ENCODE measurements at places on chromosomes 1 and 21.

DNA sequence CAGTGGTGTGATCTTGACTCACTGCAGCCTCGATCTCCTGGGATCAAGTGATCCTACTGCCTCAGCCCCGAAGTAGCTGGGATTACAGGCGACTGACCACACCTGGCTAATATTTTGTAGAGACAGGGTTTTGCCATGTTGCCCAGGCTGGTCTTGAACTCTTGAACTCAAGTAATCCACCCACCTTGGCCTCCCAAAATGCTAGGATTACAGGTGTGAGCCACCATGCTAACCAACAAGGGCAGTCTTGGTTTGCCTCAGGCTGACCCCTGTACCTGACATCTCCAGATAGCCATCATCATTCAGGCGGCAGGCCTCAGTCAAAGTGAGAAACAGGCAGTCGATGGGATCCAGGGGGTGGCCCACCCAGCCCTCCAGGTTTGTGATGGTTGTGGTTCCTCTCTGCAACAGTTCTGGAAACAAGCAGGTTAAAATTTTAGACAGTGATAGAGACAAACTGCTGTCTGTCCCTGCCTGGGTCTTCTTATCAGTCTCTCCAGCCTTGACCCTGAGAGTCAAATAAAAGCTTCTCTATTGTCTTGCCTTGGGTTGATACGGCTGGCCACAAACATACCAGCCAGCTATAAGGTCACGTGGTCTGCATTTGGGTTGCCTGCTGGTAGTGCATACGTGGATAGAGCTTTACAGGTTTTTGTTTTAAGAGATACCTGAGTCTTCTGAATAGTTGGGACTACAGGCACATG, 26.8 kb downstream of the UROD start:
- DNase-seq, result no peak

DNA sequence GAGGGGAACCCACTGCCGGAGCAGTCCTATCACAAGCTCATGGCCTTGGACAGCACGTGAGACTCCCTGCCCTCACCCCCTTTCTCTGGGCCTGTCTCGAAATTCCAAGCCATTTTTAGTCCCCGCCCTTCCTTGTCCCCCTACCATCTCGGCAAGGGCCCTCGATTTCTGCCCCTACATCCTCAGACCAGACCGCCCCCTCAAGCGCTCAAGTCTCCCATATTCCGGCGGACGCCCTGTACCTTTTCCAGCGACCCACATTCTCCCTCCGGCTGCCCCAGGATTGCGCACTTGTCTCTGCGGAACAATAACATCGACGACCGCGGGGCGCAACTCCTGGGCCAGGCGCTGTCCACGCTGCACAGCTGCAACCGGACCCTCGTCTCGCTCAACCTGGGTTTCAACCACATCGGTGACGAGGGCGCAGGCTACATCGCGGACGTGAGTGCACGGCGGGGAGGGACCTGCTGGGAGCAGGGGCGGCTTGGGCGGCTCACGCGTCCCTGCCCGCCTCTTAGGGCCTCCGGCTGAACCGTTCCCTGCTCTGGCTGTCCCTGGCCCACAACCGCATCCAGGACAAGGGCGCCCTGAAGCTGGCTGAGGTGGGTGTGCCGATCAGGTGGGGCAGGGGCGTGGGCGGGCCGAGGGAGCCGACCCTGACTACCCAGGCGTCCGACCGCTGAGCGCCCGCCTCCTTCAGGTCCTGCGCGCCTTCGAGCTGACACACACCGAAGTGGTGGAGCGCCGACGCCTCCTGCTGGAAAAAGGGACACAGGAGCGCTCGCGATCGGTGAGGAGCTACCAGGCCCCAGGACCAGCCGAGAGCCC, 7.0 kb downstream of the LRRC71 start:
- DNase-seq, result peak; percentile 84

GRCh38 chr1:168825820-168826219, 96.8 kb upstream of the DPT start:
- DNase-seq, result no peak

GRCh38 chr1:226776066-226776465, 37.0 kb upstream of the ITPKB start:
- DNase-seq, result no peak

DNA sequence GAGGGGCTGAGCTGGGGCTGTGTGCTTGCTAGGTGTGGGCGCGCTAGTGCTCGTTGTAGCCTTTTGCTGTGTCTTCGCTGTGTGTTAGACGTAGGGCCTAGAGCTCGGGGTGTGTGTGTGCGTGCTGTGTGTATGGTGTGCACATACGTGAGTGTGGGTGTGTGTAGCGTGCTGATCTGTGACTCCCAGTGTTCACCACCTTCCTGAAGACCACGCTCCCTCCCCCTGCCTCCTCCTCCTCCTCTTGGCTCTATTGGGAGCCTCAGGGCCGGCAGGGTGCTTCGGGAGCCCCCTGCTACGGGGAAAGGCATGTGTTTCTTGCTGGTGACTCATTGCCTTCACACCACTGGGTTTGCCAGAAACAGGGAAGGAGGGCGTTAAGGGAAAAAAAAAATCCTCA, 9.4 kb upstream of the KCNC4 start:
- DNase-seq, result no peak

DNA sequence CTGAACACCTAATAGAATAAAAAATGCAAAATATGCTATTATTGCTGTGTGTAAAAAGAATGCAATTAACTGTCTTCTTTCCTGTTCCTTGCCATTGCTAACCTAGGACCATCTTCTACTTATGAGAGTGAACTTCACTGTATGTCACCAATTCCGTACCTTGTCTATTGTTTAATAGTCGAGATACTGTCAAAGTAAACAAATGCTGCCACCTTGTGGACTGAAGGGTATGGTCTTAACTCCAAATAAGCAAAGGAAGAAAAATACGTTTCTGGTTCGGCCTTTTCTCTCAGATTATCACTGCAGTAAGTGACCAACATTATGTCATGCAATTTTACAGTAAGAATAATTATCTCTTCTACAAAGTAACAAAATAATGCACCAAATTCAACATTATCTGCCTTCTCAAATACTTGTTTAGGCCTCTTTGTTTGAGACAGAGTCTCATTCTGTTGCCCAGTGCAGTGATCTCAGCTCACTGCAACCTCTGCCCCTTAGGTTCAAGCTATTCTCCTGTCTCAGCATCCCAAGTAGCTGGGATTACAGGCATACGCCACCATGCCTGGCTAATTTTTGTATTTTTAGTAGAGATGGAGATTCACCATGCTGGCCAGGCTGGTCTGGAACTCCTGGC, 133.4 kb downstream of the COP1 start:
- peak; percentile 74 for DNase-seq

- DNase-seq, result no peak
These were observed 3.9 kb upstream of the TNFRSF8 start for GRCh38 chr1:12059226-12059625.

GRCh38 chr1:61028136-61028535, 54.2 kb upstream of the NFIA start:
- no peak for DNase-seq

DNA sequence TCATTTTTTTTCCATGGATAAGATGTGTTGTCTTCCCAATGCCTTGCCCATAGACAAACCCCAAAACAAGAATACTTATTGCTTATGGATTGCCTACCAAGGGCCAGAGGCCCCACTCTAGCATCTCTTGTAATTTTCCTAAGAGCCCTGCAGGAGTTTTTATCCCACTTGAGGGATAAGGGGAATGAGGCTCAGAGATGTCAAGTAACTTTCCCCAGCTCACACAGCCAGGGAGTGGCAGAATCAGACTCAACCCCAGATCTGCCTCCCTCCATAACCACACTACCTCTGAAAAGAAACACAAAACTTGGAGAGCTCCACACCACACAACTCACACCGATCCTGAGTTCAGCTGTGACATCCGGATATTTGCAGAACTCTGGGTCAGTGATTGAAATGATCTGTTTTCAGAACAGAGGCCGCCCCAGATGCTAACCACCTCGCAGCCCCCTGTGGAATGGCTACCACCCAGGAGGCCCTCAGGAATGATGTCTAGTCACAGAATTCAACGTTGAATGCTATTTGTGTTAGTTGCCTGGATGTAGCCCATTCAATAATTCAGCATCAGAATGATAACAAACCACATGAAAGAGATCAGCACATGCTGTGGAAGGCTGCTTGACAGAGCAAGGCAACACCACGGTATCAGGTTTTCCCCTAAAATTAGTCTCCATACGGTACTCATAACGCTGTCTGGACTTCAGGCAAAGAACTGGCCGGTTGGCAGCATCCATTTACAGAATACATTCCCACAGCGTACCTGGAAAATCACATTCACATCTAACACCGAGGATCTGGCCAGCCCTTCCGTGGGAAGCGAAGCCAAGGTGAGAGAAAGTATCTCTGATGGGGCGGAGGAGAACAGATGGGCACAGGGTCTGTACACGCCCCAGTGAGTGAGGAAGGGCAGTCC, 231.9 kb downstream of the TOMM20 start:
- no peak for DNase-seq

GRCh38 chr1:172266528-172267174, 153.8 kb upstream of the C1orf105 start:
- no peak for DNase-seq

- DNase-seq, result no peak
These were observed 897 bp downstream of the ZYG11B start for GRCh38 chr1:52727114-52727586.

- no peak for DNase-seq
These were observed 38.6 kb downstream of the RNF11 start for GRCh38 chr1:51274676-51275075.

DNA sequence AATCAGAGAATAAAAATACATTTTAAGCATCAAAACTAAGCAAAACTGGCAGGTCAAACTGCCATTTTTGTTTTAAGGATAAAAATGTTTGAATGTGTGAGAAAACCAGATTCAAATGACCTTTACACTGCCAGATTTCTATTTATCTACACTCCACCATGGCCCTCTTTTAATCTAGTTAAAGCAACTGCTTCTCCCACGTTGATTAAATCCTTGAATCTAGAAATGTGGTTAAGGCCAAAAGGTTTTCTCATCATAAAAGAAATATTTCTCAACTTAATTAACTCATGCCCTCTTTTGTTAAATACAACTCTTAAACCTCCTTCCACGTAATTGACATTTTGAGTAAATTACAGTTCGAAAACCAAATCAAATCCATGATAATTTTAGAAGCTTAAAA, 15.0 kb downstream of the EGLN1 start:
- DNase-seq, result no peak

DNA sequence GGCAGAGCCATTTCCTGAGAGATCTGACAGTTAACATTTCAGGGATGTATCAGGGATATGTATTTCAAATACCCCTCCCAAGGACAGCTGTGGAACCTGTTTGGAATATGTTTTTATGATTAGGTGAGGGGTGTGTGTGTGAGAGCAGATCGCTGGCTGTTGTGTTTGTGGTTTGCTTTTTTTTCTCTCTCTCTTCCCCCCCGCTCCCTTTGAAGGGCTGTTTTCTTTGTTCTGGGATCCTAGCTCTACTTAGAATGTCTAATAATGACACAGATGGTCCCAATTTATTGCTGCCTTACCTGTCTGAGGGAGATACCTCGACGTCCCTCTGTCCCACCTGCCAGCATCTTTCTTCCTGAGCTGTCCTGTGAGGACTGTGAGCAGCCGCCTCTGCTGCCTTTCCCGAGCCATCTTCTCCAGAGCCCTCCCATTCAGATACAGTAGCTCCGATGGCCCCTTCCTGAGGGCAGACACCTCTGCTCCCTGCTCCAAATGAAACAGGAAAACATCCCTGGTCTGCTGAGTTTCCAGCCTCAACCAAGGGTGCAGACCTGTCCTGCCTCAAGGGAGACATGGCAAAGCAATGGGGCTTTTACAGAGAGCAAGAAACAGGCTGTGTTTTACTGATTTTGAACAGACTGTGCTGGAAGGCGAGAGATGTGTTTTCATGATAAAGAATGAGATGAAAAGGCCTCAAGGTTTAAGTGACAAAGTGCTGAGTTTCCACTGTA, 138.0 kb upstream of the TNR start:
- no peak for DNase-seq

GRCh38 chr1:180815188-180815587, 97.5 kb upstream of the KIAA1614 start:
- no peak for DNase-seq

DNA sequence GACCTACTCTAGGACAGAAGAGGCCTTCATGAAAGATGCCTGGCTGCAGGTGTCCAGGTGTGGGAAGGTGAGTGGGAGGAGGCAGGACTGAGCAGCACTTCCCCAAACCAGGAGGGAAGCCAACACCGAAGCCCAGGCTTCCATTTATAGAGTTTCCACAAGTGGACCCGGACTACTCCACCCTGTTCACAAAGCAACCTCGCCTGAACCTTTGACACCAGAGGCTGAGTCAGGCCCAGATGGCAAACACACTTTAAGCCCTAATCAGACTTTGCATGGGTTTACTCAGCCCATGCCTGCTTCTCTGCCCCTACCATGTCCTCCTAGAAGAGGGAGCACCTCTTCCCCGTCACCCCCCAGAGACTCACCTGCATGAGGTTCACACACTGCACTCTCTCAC, 14.0 kb downstream of the PRR9 start:
- DNase-seq, result no peak

- DNase-seq, result no peak
These were observed 50.3 kb downstream of the TRAF5 start for GRCh38 chr1:211376807-211377470.

- DNase-seq, result no peak
These were observed 282.7 kb downstream of the NPHP4 start for GRCh38 chr1:5709461-5709975.

DNA sequence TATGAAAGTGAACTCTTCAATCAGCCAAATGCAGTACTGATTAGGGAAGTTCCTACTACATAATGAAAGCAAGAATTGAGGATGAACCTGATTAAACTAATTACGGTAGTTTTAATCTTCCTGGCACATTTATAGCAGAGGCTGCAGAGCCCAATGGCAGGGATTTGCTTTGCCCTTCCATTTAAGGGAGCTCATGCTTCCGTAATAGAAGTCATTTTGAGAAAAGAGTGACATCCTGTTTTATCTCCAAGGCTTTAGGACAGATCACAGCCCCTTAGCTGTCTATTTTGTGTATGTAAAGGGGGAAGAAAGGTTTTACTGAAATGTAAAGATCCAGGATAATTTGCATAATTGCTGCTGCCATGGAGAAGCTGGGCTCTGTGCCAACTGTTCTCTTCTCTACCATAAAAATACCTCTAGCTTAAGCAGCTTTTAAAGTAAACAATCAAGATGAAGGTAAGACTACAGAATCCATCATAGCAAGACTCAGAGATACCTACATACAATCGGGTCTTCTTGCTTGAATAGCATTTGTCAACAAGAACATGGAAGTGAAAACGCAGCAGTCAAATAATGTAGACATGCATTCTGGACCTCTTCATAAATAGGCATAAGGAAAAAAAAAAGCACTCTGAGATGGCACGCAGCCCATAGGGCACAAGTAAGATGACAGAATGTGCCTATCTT, 62.5 kb downstream of the ASH1L start:
- peak; percentile 57 for DNase-seq

GRCh38 chr21:42207426-42207825, 11.5 kb upstream of the ABCG1 start:
- DNase-seq, result no peak

GRCh38 chr1:111600886-111601386, 18.7 kb upstream of the RAP1A start:
- DNase-seq, result no peak

DNA sequence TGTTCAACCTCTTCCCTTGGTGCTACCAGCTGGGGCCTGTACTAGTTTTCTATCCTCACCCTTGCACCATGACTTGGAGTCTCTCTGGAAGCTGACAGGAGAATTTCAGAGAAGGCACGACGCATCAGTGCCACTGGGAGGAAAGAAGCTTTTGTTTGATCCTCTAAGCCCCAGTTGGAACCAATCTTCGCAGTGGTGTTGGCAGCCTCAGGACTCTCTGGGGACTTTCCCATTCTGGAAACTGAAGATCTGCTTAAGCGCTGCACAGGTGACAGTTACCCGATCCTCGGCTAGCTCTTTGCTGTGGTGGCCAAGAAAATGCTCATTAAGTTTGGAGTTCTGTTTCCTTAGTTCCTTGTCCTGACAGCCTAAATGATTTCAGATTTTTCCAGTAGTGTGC, 222.3 kb downstream of the RHOU start:
- DNase-seq, result no peak
